ENCODE measurements at places on chromosomes 3 and 15.

GRCh38 chr3:62919784-62920465 is 44.7 kb upstream of the CADPS start:
- no peak for DNase-seq

DNA sequence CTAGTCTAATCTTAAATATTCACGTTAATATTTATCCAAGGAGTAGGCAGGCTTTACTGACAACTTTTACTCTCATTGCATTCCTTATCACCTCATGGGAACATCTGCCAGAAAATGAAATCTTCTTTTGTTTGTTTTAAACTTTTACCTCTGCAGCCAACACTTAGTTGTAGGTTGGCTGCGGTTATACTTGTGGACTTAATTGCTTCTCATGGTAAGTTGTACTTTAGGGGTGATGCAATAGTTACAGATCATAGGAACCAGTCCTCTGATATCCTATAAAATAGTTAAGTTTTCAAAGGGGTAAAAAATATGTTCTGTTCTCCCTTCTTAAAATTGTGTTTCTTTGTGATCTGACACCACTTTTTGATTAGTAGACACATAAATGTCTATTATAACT is 321.9 kb downstream of the ZPLD1 start:
- no peak for DNase-seq

DNA sequence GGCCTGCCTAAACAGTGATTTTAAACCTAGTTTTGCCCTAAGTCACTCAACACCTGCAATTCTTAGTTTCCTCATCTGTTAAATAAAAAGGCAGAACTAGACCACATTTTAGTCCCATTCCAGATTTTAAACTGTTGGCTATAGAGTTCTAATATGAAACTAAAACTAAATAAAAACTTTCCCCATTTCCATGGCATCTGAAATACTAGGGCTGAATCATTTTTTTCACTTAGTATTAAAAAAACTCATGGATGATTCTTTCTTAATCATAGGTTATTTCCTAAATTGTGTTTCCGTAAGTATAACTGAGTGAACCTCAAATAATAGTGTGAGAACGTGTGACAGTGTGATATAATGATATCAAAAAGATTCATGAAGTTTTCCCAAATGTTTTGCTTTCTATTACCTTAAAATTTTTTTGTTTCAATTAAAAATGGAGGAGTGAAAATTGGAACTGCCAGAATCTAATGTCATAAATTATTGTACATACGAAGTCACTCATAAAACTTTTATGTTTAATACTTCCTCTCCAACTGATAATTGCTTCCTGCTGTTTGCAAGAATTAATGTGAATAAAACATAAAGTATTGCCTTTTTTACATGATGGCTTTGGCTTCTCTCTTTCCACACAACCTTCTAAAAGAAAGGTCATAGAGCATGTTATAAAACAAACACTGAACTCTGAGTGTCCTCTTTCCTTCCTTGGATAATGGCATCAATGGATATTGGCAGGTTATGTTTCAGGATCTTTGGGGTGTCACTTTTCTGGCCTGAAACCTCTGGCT is 315.1 kb upstream of the MME start:
- peak; percentile 8 for DNase-seq

- no peak for DNase-seq
Observed at GRCh38 chr15:32096213-32096612, 65.9 kb downstream of the CHRNA7 start.

GRCh38 chr3:4508048-4508981 is 15.2 kb downstream of the ITPR1 start:
- no peak for DNase-seq

DNA sequence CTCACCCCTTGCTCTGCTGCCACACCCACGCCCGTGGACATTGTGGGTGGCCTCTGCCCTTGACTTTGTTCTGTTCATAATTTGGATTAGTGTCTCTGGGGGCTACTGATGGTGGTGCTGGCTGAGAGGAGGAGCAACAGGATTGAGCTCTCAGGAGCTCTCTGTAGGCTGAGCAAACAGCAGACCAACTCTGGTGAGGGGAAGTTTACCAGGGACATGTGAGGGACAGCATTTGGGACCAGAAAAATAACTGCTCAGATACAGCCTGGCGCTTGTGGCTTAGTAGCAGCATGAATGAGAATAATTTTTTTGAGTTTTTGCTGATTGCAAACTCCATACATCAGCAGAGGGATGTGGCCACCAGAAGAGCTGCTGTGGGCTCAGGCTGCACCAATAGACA is 14.8 kb downstream of the PPCDC start:
- DNase-seq = no peak
